Spleen (tissue), 13 donors: ENCODE measurements at places on chromosomes 6 and 20.

DNA sequence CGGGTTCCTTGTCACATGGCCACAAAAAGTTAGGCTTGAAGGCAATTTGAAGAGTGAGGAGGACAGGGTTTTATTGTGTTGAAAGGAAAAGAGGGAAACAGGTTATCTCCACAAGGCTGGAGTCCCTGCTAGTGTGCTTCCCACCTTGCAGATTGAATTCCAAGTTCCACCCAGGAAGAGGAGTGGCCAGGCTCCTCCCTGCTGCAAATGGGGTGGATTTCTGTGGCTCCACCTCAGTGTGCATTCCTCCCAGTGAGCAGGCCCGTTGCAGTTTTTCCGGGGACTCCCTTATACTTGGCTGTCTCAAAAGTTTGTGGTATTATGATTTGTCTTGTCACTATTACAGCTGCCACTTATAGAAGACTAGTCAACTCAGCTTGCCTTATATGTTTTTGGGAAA lies 281.8 kb upstream of the PLCB4 start:
- DNase-seq, result no peak

GRCh38 chr6:43956478-43956877 lies 170.8 kb downstream of the MRPL14 start:
- DNase-seq, result no peak

DNA sequence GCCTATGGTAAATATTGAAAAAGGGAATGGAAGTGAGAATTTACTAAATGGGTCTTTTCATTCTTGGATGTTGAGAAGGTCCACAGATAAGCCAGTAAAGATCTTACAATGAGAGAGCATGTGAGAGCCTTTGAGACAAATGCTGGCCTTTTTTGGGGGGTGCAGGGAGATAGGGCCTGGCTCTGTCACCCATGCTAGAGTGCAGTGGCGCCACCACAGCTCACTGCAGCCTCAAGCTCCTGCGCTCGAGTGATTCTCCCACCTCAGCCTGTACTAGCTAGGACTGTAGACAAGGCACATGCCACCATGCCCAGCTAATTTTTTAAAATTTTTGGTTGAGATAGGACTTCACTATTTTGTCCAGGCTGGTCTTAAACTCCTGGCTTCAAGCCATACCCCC lies 63.2 kb upstream of the TMEM181 start:
- DNase-seq, result no peak

DNA sequence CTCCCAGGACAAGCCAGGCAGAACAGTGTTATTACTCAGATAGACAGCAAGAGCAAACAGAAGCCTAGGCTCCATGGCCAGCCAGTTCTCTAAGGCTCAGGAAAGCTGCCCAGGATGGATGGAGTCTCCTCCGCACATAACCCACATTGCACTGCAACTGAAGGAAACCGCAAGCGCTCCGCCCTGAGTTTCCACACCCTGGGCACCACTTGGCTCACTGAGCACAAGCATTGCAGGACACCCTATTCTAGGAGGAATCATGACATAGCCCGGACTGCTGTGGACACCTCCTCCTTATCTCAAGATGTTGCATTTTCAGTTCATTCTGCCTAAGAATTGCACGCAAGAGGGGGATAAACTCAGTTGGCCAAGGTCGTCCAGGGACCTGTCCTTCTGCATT lies 42.9 kb downstream of the LINC00237 start:
- no peak for DNase-seq

GRCh38 chr20:24880356-24880755 lies 68.7 kb upstream of the CST7 start:
- DNase-seq, result no peak

GRCh38 chr6:152846825-152847224 lies 96.2 kb downstream of the VIP start:
- no peak for DNase-seq

- no peak for DNase-seq
These were observed 25.9 kb downstream of the METTL24 start for GRCh38 chr6:110332281-110332680.

DNA sequence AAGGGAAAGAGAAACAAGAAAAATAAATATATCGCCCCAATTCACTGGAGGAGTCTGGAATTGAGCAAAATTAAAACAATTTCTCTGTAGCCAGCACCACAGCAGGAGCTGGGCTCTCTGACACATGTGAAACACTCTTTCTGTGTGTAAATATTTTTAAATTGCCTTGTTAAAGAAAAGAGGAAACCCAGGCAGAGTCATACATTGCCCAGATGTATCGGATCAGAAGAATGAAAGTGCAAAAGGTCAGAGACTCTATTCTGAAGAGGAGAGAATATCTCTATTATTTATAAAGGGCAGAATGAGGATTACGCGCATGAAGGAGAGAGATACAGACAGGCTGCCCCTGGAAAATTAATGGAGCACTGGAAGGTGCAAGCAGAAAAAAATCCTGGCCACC lies 127.0 kb upstream of the MAN1A1 start:
- DNase-seq, result no peak

DNA sequence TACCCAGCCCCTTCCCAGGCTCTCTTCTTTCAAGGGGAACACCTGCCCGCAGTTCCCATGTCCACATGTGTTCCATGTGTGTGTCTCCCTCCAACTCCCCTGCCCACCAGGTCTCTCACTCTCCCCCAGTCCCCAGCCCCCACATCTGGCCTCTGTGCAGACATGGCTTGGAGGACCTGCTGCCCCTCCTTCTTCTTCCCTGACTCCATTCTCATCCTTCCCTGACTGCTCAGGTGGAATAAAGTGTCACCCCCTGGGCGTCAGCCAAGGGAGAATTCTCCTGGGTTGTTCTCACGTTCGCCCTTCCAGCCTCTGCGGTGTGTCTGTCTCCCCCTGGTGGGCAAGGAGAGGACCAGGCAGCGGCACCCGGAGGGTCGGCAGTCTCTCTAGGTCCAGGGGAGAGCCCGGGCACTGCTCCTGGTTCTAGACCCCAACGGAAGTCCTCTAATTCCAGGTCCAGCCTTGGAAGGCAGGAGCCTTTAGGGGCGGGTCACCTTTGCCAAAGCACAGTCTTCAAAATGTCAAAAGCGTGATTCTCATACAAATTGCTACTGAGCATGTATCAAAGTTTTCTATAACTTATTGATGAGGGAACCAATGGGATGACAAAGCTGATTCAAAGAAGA lies 50.5 kb downstream of the EBF4 start:
- DNase-seq, result peak; percentile 86

- no peak for DNase-seq
These were observed 79.7 kb downstream of the SMLR1 start for GRCh38 chr6:130906736-130907381.

DNA sequence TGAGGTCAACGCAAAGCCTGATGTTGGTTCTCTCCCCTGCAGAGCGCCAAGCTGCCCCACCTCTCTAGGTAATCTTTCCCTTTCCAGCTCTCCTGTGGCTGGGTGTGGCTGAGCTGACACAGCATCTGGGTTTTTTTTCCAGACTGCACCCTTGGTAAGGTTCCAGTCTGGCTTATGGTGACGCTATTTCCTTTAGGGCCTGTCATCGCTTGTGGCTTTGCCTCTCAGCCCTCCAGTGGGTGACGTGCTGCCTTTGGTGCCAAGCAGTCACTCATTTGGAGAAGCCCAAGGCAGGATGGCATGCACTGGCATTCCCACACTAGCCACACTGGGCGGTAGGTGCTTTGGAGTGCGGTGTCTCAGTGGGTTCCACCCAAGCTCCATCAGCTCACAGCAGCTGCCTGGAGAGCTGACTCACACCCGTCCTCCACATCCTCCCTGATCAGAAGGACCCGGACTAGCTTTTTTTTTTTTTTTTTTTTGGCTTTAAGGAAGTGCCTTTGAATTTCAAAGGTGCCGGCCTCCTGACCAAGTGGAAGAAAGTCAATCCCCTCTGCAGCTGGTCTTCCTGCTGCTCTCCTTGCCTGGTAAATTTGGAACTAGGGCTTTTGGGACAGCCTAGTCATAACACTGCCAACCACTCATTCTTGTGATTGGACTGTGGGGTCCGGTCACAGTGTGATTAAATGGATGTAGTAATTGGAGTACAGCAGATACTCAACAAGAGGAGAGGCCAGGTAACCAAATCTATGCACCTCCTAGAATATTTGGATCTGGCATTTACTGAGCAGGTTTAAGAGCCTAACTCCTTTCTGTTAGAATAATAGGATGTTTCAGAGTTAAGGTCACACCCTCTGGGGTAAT lies 153.6 kb downstream of the CD83 start:
- no peak for DNase-seq

GRCh38 chr6:83974409-83975050 lies 59.0 kb upstream of the MRAP2 start:
- DNase-seq, result no peak

DNA sequence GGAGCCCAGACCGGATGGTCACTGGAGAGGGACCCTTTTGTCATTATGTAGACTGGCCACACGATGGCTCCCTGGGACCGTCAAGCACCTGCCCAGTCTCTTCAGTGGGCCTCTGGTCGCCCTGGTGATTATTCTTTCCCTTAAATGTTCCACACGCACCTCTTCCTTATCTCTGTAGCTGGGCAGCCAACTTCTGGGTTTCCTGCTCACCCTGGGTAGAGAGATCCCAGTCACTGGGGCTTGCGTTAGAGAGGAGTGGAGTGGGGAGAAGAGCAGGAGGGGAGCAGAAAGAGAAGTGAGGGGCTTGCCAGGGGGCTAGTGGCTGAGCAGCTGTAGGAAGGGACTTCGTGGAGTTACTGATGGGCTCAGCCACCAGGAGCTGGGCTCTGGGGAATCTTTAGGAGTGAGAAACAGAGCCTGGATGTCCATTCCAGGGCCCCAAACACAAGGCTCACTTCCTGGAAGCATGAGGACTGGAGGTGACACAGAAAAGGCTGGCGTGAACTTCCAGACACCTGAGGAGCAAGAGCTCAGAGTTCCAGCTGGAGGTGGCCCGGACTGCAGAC lies 150.1 kb downstream of the DHX35 start:
- no peak for DNase-seq

GRCh38 chr20:64228751-64229506 lies 26.6 kb upstream of the PCMTD2 start:
- DNase-seq, result peak; percentile 14

GRCh38 chr6:9087470-9087869 lies 652.1 kb upstream of the SLC35B3 start:
- no peak for DNase-seq

DNA sequence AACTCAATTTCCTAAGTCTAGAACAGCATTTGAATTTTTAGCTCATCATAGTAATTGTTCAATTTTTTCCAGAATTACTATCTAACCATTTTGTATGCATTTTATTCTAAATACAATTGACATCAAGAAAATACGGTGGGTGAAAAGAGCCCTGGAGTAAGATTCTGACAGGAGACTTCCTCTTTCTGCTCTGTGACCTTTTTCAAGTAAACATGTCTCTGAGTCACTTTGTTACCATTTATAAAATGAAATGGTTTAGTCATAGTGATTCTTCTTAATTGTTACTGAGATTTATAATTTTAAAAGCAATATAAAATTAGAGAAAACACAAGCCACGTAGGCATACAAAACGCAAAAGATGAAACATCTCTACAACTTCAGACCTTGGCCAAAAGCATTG lies 80.2 kb downstream of the PLCB1 start:
- no peak for DNase-seq

- DNase-seq, result no peak
These were observed 36.7 kb upstream of the CHD6 start for GRCh38 chr20:41654884-41655283.

- no peak for DNase-seq
These were observed 59.2 kb downstream of the BMP7 start for GRCh38 chr20:57207251-57207650.

- no peak for DNase-seq
These were observed 102.8 kb downstream of the MYB start for GRCh38 chr6:135283926-135284325.

DNA sequence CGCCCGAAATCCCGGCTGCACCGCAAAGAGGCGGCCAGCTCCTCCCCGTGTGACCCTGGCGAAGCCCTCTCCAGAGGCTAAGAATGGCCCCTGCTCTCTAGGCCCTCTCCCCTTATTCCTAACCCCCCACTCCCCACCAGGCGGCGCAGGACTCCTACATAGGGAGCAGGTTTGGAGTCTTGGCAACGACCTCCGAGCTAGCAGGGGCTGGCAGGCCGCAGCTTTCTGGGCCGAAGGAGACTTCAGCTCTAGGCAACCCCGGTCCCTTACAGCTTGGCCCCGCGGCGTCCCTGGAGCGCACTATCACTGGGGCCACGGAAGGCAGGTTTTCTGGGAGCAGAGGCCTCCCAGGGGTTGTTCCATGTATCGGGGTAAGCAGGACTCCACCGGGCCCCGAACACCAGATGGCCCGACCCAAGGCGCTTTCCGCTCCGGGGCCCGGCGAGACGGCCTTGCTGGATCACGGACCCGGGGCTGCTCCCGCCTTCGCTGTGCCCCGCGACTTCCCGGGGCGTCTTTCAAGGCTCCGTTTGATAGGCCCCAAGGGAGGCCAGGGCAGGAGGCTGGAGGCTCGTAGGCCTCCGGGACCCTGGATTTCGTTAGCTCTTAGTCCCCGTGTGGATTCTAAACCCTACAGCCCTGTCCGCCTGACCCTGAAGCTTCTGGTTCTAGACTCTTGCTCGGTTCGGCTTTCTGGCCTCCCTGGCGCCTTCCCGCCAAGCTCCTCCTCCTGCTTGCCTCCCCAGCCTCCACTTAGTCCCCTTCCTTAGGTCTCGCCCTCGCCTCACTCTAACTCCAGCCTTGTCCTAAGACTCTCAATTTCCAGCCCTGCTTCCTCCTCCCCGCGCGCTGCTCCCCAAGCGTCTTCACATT lies 1.9 kb downstream of the SLC32A1 start:
- no peak for DNase-seq

DNA sequence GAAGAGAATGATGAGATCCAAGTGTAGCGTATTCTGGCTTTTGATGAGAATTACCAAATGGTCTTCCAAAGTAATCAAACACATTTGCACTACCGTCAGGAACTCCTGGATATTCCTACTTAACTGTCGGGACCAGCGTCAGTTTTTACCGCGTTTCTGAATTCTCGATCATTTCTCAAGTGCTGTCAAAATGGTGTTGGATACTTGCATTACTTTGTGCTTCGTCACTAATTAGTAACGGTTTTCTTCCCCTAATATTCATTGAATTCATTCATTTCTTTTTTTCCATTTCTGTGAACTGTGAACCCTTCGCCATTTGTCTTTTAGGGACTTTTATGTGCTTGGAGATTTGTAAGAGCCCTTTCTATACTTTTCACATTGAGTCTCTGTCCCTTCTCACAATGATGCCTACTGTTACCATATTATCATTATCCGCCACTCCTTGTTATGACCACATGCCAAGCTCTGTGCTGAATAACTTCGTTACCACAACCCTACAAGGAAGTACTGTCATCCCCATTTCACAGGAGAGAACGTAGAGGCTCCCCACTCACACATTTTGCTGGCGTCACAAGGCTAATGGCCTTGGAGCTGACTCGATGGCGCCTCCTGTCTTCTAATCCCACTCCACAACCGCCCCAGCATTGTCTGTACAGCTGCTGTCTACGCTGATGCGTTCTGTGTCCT lies 74.2 kb upstream of the QKI start:
- DNase-seq, result no peak

DNA sequence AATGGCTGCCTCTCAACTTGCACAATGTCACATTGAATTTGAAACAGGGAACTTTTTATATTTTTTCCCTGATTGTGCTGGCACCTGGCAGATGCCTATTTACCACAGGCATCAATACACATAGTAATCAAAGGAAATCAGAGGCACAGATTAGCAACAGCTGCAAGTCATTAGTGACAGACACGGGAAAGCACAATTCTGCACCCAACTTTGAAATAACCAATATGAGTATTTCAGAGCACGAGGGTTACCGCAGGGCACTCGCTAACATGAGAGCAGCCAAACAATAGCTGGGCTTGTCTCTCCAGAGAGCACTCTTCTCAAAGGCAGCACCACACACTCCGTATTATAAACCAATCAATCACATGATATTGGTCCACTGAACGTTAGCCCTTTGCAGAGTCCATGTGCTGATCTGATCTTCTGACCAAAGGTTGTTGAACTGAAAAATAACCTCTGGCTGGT lies 149.5 kb downstream of the RNF144B start:
- no peak for DNase-seq
